ENCODE measurements at places on chromosomes 6 and 20. TPM values are rescaled to one million over a fixed set of nuclear protein-coding genes. Genes with fewer than 3 reads are reported as not detected.
A peak's percentile ranks its signal among the peaks of the same experiment; 100 is the strongest.

Gene ENPP3
- not detected for total RNA-seq

Gene SLCO4A1
- total RNA-seq = 5.3 TPM

Gene KIF25
- total RNA-seq = 0.20 TPM

Gene GLO1
- 72.6 TPM for total RNA-seq

- DNase-seq = no peak
Observed at GRCh38 chr20:58300321-58300720, 9.2 kb upstream of the RAB22A start.

DNA sequence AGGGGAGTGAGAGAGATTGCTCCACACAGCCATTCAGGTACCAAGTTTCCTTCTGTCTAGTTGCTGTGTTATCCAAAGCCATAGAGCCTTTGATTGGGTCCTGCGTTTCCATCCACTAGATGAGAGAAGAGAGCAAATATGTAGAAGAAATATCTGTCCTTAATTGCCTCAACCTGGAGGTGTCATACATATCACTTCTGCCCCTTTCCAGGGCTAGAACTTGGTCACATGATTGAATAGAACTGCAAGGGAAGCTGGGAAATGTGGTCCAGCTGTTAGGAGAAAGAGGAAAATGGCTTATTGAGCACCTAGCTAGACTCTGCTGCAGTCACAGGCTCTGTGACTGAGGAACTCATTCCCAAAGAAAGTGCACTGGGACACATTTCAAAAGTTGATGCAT, 115.6 kb upstream of the JAG1 start:
- DNase-seq = no peak

- DNase-seq = peak; percentile 89
Observed at GRCh38 chr20:35994994-35995453, 26.6 kb downstream of the CNBD2 start.

DNA sequence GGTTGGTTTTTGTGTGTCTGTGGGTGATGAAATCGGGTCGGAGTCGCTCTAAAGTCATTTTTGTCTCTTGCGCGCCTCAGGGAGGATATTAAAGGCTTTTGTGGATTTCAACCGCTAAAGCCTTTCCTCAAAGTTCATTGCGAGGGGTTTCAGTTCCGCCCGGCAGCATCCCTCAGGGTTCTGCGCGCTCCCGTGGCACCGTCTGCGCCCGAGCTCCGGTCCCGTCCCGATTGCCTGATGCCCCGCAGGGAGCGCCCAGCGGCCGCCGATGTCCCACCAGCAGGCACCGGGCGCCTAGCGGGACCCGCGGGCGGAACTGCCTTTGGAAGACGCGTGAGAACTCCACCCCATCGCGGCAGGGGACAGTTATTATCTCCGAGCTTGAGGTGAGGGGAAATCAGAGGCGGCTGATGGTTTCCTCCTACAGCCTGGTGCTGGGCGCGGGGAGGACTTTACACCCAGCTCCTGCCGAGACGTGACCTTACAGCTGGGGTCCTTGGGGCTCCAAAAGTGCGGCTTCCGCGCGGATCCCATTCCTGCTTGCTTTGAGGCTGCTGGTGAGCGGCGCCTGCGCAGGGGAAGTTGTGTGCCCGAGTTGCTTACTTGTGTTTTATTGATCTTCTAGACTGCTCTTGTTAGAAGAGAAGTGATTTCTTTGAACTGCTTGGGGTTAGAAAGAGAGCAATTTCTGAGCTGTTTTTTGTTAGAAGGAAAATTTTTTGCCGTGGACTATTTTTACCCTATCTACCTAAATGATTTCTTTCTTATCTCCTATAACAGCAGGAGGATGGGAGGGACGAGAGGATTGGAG, 27.1 kb downstream of the ULBP1 start:
- no peak for DNase-seq

DNA sequence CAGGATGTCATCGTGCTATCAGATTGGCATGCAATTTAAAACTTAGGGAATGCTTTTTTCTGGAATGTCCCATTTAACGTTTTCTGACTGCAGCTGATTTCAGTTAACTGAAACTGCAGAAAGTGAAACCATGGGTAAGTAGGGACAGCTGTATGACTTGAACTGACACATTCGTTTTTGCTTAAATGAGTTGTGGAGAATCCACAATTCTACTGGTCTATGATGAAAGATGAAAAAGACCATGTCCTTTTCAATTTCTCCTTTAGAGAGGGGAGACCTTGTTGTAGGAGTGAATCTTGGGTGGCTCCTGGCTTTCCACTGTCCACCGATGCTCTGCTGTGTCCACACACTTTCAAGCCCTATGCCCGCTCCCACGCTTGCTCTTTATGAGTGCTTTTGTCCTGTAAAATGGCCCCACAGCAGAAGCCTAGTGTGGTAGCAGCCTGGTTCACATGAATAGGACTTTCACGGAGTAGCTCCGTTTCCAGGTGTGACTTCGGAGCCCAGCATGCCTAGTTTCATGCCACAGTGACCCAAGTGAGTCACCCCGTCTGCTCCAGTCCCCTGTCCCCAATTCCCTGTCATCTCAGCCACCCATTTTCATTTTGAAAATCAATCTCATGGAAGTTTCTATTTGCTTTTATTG, 21.9 kb downstream of the DYNLT1 start:
- no peak for DNase-seq

- DNase-seq = no peak
Observed at GRCh38 chr20:36571564-36572504, 1.6 kb upstream of the TGIF2 start.

GRCh38 chr20:25237610-25238318, 10.1 kb upstream of the PYGB start:
- DNase-seq = peak; percentile 72

DNA sequence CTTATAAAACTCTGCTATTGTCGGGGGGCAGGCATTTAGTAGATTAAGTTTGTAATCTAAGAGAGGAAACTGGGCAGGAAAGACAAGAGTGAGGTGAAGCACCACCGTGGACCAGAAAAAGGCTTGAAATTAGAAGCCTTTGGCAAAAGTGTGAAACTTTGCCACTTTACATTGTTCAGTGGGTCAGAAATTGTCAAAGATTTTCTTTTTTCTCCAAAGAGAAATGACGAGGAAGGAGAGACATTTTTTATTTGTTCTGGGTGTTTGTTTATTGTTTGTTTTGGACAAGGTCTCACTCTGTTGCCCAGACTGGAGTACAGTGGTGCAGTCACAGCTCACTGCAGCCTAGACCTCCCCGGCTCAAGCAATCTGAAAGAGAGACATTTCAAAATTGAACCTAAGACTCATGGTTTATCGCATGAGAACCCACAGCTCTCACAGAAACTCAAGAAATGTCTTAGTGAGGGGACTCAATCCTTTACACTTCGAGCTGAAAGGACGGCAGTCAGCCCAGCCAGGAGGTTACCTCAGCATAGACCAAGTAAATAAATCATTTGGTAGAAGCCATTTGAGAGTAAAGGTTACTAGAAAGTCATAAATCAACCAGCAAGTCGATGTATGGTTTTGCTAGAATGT, 262.8 kb upstream of the TAB2 start:
- DNase-seq = no peak

GRCh38 chr20:24194143-24194542, 205.6 kb upstream of the GGTLC1 start:
- DNase-seq = no peak
